ENCODE measurements at places on chromosomes 12 and 14. TPM values are rescaled to one million over a fixed set of nuclear protein-coding genes. Genes with fewer than 3 reads are reported as not detected.

UBR7 gene
- total RNA-seq, result 125 TPM

KRT73 gene
- total RNA-seq, result not detected

SLC5A8 gene
- not detected for total RNA-seq

SERPINA10 gene
- not detected for total RNA-seq

SMIM41 gene
- total RNA-seq, result not detected

MFAP5 gene
- total RNA-seq, result 3.9 TPM

PLEK2 gene
- total RNA-seq, result 12.8 TPM

RNF212B gene
- not detected for total RNA-seq

KLRD1 gene
- 0.29 TPM for total RNA-seq

MYO1A gene
- total RNA-seq, result not detected

ACVRL1 gene
- total RNA-seq, result 1.7 TPM

CLEC9A gene
- not detected for total RNA-seq

Data from Daoy (cell line).